Activated CD8-positive, alpha-beta T cell treated with anti-CD3 and anti-CD28 coated beads, Interleukin-2, amount 10 ng/mL, durations not matched to agents 7 days and 5 days (primary cell): ENCODE measurements at places on chromosomes 5 and 9. TPM values are rescaled to one million over a fixed set of nuclear protein-coding genes. Genes with fewer than 3 reads are reported as not detected.

GTF2H2C gene
- total RNA-seq = 30.8 TPM

SARDH gene
- 3.4 TPM for total RNA-seq

SGCD gene
- not detected for total RNA-seq

- peak; percentile 44 for DNase-seq
These were observed 60.2 kb downstream of the OSTF1 start for GRCh38 chr9:75148561-75148960.

- no peak for DNase-seq
These were observed 5.5 kb upstream of the ENTREP1 start for GRCh38 chr9:69319324-69320025.

- no peak for DNase-seq
These were observed 68.1 kb downstream of the NEK6 start for GRCh38 chr9:124325816-124326215.

DNA sequence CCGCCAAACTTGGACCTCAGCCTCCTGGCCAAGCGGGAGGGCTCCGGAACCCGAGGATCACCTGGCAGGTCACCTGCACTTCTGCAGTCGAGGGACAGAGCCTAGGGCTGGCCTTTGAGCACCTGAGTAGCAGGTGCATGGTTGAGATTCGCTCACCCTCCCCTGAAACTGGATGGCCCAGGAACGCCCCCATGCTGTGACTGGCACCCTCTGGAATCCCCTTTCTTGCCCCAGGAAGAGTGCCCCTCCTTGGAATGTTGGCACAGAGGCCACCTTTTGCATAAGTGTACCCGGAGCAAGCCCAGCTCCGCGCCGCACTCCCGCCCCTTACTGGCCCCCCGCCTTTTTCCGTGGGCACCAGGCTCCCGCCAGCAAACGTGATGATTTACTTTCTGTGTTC, 112.5 kb upstream of the IER5L start:
- DNase-seq = no peak
